ENCODE measurements at places on chromosomes 16 and 17.

- DNase-seq = no peak
Measured at GRCh38 chr17:76217081-76217480, 23.2 kb downstream of the RNF157 start.

- no peak for DNase-seq
Measured at GRCh38 chr16:57432505-57432904, 14.7 kb downstream of the CIAPIN1 start.

- DNase-seq = peak; percentile 40
Measured at GRCh38 chr16:11354733-11355574, 9.7 kb downstream of the RMI2 start.

DNA sequence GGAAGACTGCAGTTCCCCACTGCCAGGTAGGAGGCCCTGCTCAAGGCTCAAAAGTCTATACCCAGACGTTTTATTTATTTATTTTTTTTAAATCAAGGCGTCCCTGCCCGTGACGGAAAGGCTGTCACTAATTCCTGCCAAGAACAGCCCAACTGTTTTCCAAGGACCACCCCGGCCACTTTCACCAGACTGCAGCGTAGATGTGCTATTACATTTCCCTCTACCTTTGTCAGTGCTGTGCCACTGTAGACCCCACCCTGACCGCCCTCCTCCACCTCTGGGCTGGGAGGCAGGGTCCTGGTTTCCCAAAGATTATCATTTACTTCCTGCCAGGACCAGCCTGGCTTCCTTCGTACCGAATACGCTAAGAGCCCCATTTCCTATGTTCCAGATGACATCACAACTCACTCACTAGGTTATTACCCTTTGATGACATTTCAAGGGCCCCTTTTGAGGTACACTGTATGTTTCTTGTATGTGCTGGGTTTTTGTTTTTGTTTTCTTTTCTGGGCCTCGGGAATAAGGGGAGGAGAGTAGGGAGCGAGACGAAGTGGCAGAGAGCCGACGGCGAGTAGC is 6.3 kb upstream of the RNF227 start:
- no peak for DNase-seq

DNA sequence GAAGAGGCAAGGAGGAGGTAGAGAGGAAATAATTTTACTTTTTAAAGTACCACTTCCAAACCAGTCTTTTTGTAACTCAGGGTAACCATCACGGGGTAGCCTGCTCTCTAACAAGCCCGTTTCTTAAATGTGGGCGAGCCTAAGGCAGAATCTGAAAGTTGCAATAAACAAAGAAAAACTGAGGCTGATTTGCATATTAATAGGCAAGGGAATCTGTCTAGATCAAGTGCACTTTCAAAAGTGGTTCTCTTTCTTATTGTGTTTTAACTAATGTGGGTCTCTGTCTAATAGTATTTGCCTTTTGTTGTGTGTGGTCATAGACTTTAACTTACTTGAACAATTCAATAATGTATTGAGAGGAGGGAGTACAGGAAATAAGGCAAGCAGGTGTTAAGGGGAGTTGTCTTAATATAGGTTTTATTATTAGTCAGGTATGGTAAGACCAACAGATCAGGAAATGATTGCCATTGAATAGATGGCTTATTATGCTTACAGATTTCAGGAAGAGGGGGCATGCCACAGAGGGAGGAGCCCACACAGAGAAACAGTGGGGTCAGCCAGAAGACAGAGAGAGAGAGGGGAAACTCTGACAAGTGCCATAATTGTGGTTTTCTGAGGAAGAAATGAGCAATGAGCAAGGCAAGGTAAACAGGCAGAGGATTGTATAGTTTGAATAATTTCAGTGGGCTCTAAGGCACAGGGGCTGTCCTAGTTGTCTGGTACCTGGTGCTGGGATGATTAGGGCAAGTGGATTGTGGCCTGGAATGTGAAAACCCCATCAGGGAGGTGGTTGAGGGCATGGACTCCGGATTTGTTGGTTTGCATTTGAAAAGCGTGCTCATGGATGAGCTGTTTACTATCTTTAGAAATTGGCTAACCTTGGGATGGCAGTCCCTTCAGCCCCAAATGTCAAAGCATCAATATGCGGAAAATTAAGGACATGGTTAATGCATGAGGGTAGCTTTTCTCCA is 237.2 kb downstream of the TOX3 start:
- no peak for DNase-seq

DNA sequence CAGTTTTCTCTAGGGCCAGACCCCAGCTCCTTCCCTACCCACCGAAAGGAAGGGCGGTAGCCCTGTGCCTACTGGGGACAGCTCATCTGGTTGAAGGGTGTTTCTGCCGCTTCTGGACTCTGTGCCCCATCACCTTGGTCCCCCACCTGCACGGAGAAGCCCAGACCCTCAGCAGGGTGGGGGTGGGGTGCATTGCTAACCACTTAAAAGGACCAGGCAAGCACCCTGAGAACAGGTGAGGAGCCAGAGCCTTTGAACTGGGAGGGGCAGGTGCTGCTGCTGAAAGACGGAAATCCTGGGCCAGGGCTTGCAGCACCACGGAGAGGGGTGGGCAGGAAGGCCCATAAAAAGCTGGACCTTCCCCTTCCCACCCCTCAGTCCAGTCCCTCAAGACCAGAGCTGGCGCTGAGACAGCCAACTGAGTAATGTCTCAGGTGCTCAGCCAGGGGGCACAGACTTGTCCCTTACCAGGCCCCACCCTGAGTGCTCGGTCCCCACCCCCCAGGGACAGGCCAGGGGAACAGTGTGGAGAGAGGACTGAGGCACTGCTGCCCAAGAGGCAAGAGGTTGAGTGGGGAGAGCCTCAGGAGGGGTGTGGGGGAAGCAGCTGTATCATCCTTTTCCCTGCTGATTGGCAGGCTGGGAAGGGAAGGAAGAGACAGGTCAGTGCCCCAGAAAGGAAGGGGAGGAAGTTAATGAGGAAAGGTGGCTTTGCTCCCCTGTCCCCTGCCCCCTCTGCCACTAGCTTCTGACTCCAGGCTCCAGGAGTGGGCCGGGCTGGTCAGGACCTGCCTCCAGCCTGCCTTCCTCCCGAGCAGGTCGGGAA is 10.9 kb upstream of the SP2 start:
- no peak for DNase-seq

DNA sequence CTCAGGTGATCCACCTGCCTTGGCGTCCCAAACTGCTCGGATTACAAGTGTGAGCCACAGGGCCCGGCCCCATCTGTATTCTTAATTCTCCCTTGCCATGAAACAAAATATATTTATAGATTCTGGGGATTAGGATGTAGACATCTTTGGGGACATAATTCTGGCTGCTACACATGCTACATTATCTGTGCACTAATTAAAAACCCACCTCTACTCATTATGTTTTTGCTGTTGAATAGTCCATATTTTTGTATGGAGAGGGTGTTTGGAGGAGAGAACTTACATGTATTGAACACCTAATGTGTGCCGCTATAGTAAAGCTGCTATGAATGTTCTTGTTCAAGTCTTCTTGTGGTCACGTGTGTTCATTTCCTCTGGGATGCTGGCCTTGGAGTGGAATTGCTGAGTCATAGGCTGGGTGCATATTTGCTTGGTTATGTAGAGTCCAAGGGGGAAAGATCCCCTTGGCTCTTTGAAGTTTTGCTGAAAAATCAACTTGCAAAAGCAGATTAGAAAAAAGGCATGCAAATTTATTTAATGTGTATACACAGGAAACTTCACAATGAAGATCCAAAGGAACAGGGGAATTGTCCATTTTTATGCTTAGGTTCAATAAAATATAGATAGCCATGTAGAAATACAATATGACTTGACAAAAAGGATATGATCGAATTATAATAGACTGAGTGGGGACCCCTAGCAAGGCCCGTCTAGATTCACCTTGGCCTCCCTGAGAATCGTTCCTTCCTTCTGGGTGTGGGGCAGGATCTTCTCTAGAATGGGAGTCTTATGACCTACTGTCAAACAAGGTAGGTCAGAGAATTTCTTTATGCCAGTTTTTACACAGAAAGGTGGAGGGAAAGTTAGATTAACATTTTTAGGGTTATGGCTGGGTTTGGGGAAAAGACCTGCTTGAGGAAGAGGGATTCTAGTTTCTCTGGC is 42.1 kb upstream of the GPRC5B start:
- DNase-seq = peak; percentile 56

- no peak for DNase-seq
Measured at GRCh38 chr16:56632156-56632847, at the start of gene MT1M. Gene MT1M, plus strand, starts transcription at chr16:56632659. Its CDS starts 73 bp downstream, at chr16:56632732.

DNA sequence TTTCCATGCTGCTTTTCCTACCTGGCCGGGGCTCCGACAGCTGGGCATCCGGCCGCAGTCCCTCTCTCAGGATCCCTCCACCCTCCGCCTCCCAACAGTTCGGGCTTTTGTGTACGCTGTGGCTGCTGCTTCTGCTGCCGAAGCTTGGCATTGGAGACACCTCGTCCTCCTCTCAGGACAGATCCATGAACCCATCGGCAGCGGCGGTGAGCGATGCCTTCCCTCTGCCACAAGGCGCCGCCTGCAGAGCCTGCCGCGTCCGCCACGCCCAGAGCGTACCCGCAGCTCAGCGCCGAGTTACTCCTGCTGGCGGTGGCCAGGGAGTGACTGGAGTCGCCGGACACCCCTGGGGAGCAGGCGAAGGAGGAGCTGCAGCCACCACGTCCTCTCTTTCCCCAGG is 2032.8 kb downstream of the TP53TG3F start:
- DNase-seq = no peak
